ENCODE measurements at places on chromosomes 2 and 18. TPM values are rescaled to one million over a fixed set of nuclear protein-coding genes. Genes with fewer than 3 reads are reported as not detected.

The DPYSL5 gene
- total RNA-seq: not detected

The CELF4 gene
- total RNA-seq: not detected

The CNTNAP5 gene
- total RNA-seq: not detected

The C2orf66 gene
- 0.07 TPM for total RNA-seq

The ANKRD29 gene
- 0.46 TPM for total RNA-seq

The PRKAG3 gene
- total RNA-seq: not detected

The IHH gene
- total RNA-seq: not detected

The CCDC148 gene
- not detected for total RNA-seq

The KCNIP3 gene
- 0.35 TPM for total RNA-seq

The CYP27C1 gene
- not detected for total RNA-seq

The CAPN14 gene
- total RNA-seq: 0.07 TPM

The RAB17 gene
- total RNA-seq: 1.6 TPM

The ARHGAP25 gene
- 1.7 TPM for total RNA-seq

The POTEI gene
- 0.07 TPM for total RNA-seq

The PRADC1 gene
- 29.4 TPM for total RNA-seq

The OBSL1 gene
- total RNA-seq: 15.6 TPM

The GATA6 gene
- 11.9 TPM for total RNA-seq

The EIF2AK3 gene
- 20.8 TPM for total RNA-seq

The CCDC74B gene
- 1.2 TPM for total RNA-seq

The LIMS2 gene
- 12.4 TPM for total RNA-seq

The RHBDD1 gene
- 16.2 TPM for total RNA-seq

The CTAGE1 gene
- not detected for total RNA-seq

The XDH gene
- not detected for total RNA-seq

The DAW1 gene
- 16.6 TPM for total RNA-seq

The ZEB2 gene
- 30.3 TPM for total RNA-seq

The PAIP2B gene
- total RNA-seq: 1.2 TPM

The ASB18 gene
- not detected for total RNA-seq

The MYO1B gene
- total RNA-seq: 45.4 TPM

The EGR4 gene
- not detected for total RNA-seq

The ZC3H8 gene
- 5.3 TPM for total RNA-seq

The COLEC12 gene
- total RNA-seq: 24.3 TPM

The IL36RN gene
- not detected for total RNA-seq

The SPP2 gene
- total RNA-seq: not detected

The HAAO gene
- total RNA-seq: 0.18 TPM

The KRTCAP3 gene
- not detected for total RNA-seq

The RNF152 gene
- 76.5 TPM for total RNA-seq

The PSD4 gene
- total RNA-seq: 0.32 TPM

The CNGA3 gene
- not detected for total RNA-seq

The DGUOK gene
- total RNA-seq: 39.6 TPM

The LIPT1 gene
- total RNA-seq: 4.8 TPM

The HOXD13 gene
- not detected for total RNA-seq

The ALK gene
- not detected for total RNA-seq

The ACKR3 gene
- 57.0 TPM for total RNA-seq

The VWA3B gene
- total RNA-seq: not detected

The AGXT gene
- total RNA-seq: not detected

The NXPH2 gene
- total RNA-seq: not detected

The AKAIN1 gene
- total RNA-seq: not detected

The TSGA10 gene
- 2.4 TPM for total RNA-seq
